ENCODE measurements at places on chromosomes 7 and 10.

GRCh38 chr7:29794959-29795629 lies 11.2 kb upstream of the WIPF3 start:
- no peak for DNase-seq

- no peak for DNase-seq
Measured at GRCh38 chr10:99654390-99655175, 4.7 kb upstream of the ENTPD7 start.

DNA sequence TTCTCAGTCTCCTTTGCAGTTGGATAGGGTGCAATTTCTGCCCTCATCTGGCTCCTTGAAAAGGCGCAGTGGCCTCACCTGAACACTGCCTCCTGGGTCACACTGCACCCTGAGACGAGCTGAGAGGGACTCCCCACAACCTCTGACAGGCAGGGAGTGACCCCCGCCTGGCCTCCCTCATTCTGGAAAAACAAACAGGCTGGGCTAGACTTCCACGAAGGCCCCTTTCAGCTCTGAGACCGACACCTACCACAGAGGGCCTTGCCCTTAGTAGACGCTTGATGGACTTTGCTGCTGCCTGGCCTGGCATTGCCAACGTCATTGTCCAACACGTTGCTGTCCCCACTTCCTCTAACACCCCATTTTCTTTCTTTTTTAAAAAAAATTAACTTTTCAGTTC lies 8.6 kb downstream of the FAM241B start:
- DNase-seq: no peak

DNA sequence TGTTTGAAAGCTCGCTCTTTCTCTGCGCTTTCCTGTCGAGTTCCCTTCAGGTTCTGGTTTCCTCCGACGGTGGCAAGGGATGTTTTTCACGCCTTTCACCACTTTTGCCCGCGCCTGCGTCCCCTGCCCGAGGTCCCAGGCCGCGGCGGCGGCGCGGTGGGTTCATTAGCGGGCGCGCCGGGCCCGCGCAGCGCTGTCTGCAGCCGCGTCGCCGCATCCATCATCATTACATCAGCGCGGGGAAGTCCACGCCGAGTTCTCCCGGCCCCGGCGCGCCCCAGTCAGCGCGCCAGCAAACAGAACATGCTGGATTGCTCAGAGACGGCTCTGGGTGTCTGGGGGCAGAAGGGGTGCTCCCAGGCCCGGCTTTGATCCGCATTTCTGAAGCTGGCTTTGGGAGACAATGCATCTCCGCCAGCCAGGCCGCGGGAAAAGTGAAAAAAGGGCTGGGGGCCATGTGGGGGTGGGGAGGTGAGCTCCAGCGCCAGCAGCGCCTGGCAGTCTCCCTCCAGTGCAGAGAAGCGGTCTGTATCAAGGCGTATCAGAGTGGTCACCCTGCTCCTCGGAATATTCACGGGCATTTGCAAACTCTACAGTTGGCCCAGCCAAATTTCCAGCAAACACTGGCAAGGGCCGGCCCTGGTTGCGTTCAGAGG lies 8.9 kb downstream of the GLI3 start:
- no peak for DNase-seq

DNA sequence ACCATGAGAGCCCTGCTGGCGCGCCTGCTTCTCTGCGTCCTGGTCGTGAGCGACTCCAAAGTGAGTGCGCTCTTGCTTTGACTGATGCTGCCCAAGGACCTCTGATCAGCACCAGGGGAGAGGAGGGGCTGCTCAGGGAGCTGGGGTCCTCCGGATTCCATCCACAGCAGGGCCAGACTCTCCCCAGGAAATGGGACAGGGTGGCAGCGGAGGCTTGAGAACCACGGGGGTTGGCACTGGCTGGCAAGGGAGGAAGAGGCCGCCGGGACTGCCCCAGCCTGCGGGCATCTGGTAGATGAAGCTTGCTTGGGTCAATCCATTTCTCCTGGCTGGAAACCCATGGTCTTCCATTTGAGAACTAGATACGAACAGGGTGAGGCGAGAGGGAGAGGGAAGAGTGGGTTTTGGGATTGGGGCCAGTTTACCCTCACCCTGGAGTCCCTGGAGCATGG lies 647 bp downstream of the PLAU start:
- DNase-seq: no peak

DNA sequence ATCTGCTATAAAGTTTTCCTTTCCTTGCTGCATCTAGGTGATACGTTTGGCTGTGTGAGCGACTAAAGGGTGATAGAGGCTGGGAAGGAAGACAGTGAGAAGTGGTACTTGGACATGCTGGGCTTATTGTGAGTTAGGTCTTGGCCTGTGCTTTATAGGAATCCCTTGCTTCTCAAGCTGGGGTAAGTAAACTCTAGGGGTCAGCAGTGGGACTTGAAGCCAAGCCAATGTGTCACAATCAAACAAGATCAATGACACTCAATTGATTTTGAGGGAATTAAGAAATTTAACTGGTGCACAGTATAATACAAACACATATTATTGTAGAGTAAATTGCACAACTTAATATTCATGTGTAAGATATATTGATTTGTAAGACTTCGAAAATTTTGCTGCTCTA lies 155.8 kb upstream of the AOAH start:
- no peak for DNase-seq

- no peak for DNase-seq
Measured at GRCh38 chr10:58511765-58512490, 744 bp upstream of the BICC1 start.

DNA sequence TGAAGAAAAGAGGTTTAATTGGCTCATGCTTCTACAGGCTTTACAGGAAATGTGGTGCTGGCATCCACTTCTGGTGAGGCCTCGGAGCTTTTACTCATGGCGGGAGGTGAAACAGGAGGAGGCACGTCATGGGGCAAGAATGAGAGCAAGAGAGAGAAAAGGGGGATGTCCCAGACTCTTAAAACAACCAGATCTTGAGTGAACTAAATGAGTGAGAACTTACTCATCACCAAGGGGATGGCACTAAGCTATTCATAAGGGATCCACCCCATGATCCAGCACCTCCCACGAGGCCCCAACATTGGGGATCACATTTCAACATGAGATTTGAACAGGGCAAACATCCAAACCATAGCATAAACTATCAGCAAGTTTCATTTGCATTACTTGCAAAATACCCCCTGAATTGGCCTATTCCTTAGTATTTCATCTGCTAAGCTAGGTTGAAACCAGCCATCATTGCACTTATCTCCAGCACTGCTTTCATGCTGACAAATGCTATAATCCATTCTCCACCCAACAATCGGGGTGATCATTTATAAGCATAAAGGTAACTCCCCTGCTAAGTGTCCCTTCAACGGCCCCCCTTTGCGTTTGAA lies 179.0 kb downstream of the NOC3L start:
- no peak for DNase-seq

DNA sequence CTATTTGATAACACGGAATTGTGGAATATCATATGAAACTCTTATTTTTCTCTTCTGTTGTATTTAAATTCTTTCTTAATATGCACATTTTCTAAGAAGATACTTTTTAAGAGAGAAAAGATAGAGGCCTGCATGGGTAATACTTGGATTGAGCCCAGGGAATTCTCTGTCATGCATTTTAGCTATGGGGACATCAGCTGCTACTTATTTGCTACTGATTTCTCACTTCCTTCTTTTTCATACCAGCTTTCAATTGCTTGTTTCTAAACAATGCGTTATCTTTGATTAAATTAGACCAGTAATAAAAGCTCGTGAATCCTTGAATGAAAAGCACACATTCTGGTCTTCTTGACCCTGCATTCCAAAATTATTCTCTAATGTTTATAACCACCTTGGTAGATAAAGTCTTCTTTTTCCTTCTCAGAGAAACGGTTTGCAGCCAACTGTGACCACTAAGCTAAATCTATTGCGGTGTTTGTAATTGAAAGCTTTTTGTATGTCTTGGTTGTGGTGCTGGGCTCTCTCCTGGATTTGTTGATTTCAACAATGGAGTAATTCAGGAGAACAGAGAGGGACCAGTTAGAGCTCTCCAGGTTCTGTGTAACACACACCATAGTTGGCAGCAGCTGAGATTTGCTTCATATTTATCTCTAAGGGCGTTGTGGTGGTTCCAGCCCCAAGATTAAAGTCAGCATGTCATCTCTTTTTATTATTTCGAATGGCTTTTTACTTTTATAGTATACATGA lies 139.3 kb downstream of the PPP1R9A start:
- no peak for DNase-seq

- no peak for DNase-seq
Measured at GRCh38 chr7:120373174-120373573, 100.2 kb downstream of the KCND2 start.

DNA sequence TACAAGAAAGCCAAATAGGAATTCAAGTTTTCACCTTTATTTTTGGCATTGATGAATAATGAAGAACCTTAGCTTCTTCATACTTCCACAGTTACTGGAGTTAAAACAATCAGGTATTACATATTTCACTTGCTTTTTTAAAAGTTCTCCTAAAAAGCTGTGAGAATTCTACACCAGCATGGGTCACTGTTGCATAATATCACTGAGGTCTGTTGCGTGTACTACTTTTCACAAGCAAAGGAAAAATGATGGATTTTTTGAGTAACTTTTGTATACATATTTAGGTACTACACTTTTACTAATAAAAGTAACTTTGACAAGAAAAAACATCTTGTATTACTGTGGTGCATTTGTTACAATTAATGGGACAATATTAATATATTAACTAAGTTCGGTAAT lies 15.2 kb downstream of the FAM24B start:
- no peak for DNase-seq

GRCh38 chr10:47247148-47248059 lies 52.6 kb upstream of the GDF10 start:
- DNase-seq: no peak

GRCh38 chr7:111029574-111030251 lies 61.2 kb upstream of the LRRN3 start:
- DNase-seq: no peak

DNA sequence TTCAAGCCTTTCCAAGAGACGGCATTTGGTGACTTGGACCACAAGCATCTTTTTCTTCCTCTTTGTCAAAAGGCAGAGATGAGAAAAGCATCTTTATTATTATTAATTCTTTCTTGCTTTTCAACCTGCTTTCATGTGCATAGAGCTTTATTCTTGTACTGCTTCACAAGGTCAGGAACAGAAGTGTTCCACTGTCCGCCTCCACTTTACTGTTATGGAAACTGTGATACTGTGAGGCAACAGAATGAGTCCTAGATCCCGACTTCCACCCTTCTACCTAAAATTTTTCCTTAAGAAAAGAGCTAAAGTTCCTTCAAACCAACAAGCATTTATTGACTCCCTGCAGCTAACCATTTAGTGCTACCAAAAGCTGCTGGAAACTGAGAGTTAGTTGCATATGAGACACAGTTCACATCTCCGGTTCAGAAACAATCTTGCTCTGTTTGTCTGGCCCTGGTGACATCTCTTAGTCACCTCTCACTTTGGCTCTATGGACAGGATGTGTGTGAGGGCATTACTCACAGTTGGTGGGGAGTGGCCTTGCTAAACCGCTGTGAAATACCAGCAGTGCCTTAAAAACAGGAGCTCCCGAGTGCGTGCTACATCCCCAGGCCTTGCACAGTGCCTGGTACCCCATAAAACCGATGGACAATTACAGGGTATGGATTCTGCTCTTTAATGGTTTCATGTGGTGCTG lies 77.1 kb upstream of the TRIL start:
- no peak for DNase-seq

- no peak for DNase-seq
Measured at GRCh38 chr10:80081801-80082750, 3.6 kb downstream of the TMEM254 start.

GRCh38 chr7:82050792-82051191 lies 280.9 kb upstream of the HGF start:
- no peak for DNase-seq

DNA sequence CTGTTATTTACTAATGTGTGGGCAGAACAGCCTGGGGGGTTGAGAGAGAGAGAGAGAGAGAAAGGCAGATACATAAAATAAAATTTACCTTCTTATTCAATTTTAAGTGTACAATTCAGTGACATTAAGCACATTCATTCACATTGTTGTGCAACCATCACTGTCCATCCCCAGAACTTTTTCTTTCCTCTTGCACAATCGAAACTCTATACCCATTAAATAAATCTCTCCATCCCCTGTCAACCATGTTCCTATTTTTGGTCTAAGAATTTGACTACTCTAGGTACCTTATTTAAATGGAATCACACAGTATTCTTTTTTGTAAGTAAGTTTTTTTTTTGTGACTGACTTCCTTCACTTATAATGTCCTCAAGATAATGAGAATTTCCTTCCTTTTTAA lies 181.6 kb downstream of the SND1 start:
- DNase-seq: no peak

Measured in T-helper 1 cell (primary cell).